Forelimb muscle (tissue), 1 donor: ENCODE measurements at places on chromosomes 2 and 18. TPM values are rescaled to one million over a fixed set of nuclear protein-coding genes. Genes with fewer than 3 reads are reported as not detected.

- peak; percentile 81 for DNase-seq
Observed at GRCh38 chr2:45009928-45010701, 863 bp upstream of the SIX2 start.

IL1R1 gene
- polyA plus RNA-seq, result 8.4 TPM

CNGA3 gene
- 0.66 TPM for polyA plus RNA-seq

PPP3R1 gene
- polyA plus RNA-seq, result 45.7 TPM
